ENCODE measurements at places on chromosomes 5 and 9. TPM values are rescaled to one million over a fixed set of nuclear protein-coding genes. Genes with fewer than 3 reads are reported as not detected.

GRCh38 chr5:170986598-170986997 lies 124.8 kb downstream of the RANBP17 start:
- DNase-seq = no peak

DNA sequence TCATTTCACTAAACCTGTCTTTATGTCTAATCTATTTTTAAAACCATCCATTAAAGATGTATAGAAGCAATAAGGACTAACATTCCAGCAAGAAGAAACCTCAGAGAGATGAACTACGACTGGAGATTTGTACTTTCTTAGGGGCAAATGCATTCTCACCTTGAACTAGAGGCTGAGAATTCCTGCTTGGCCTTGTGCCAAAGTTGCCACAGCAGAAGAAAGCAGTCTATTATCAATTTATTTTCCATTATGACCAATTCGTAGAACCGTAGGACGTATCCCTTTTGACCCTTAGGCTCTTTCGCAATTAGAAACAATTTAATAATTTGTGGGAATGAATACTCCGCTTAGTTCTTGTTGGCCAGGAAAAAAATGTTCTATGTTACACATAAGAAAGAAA lies 1647.4 kb upstream of the CDH9 start:
- DNase-seq = no peak

- no peak for DNase-seq
These were observed 3.8 kb upstream of the GGTA1 start for GRCh38 chr9:121503444-121503843.

DNA sequence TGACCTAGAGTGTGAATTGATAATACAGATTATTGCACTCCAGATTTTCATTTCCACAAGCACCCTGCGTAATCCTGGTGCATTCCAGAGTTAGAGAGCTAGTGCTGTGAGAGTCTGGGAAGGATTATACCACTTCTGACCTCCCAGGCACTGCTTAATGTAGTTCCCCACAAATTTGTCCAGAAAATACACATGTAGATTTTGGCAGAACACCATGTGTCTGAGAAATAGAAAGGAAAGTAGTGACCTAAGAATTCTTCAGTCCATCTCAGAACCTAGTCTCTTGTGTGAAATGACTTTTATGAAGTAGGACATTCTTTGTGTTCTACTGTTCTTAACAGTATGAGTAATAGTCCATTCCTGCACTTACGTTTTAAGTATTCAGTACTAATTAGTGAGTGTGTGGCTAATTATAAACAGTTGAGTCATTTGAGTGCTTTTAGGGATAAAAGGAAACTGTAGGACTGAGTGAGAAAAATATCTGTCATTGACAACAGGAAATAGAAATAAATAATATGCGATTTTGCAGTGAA lies 27.8 kb upstream of the PTPDC1 start:
- no peak for DNase-seq

DNA sequence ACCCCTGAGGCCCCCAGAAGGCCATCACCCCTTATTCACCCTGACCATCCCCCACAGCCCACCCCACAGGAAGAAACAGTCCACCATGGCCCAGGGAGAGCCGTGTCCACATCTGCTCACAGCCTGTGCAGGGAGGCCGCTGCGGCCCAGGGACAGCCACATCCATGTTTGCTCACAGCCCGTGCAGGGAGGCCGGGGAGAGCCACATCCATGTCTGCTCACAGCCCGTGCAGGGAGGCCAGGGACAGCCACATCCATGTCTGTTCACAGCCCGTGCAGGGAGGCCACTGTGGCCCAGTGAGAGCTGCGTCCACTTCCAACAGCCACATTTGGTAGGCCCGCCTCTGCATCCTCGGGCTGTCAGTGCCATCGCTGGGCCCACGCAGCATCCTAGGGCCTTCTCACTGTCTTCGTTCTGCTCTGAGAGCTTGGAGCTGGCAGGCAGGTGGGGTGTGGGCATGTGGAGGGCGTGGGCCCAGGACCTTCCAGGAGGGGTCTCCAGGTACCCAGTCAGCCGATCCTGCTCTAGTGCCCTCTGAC lies 38.1 kb downstream of the LPCAT1 start:
- DNase-seq = no peak

GRCh38 chr9:123401879-123402513 lies 46.0 kb downstream of the CRB2 start:
- no peak for DNase-seq

Gene SOHLH1
- total RNA-seq = not detected

Gene CYSRT1
- total RNA-seq = 64.7 TPM

Gene GPX8
- total RNA-seq = 2.6 TPM

All from lower leg skin (tissue), 4 donors.